ENCODE measurements at places on chromosomes 7 and 10.

DNA sequence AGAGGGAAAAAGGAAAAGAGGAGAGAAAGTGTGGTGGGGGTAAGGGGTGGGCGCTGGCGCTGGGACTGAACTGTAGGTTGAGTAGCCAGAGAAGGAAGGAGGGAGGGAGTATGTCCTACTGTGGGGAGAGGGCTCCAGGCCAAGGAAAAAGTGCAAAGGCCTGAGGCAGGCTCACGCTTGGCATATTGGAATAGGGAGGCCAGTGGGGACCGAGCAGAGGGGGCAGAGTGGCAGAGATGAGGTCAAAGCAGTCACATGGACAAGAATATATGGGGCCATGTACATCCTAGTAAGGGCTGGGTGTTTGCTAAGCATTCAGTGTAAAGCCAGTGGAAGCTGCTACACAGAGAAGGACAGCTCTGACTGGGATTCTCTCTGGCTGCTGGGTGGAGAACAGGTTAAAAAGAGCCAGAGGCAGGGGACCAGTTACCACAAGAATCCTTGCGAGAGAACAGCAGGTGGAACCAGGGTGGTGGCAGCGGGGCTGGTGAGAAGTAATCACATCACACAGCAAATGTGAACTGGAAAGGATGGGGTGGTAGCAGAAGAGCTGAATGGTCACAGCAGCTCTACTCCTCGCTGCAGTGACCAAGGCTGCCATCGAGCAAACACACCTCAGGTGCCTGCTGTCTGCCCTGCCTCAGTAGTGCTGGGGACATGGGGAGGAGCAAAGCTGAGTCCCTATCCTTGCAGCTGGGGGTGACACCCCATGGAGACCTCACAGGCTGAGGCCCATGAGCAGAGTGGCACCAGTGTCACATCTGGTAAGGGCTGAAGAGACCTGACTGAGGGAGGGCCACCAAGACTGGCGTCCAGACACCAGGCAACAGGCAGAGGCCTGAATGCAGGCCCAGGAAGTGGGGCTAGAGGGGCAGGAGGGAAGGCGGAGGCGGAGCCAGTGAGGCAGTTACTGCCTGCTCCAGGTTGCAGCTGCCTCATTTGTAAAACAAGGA lies 39.5 kb downstream of the FAM53B start:
- DNase-seq = no peak

DNA sequence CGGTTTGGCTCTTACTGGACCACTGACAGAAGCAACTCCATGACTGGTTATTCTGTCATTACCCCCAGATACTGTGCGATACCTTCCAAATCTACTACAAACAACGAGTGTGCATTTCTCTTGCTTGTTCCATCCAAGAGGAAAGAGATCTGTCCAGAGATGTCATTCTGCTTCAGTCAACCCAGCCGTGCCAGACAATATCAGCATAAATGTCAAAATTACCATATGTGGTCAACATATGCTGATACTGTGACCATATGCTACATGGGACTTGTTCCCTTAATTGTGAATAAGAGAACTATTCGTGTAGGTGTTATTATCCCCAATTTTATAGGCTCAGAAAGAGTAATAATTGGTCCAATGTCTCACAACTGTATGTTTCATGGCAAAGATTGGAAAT lies 143.2 kb upstream of the PRSS1 start:
- DNase-seq = no peak

DNA sequence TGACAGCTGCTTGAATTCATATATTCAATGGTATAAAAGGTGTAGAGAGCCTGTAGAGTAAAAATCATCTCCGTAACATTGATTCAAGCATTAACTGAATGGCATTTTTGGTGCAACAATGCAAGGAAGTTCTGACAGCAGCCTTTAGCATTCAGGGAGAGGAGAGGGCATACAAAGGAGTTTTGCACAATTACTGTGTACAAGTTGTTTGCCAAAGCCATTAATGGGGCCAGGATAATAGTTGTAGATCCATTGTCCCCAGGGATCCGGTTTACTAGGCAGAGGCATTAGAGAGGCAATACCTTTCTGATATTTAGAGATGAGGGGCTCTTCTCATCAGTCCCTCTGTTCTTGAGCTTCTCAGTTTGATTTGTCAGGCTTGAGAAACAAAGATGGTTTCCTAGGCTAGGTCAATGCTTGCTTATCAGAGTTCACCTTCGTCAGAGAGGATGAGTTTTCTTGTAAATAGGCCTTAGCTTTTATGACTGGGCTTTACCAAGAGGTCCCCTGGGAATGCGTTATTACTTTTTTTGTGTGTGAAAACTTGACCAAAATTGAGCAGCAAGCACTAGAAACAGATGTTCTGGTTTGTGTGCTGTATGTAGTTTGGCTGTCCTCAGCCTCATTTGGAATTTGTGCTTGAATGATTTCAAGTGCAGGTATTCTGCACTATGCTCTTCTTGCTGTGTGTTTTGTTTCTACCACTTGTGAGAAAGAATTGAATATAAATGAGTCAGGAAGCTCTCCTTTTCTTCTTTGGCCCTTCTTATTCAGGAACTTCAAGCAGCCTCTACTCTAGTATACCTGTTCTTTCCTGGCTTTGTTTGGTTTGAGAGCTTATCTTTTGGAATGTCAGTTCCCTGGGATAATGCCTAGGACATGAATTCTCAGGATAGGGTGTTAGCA lies 32.0 kb downstream of the SND1 start:
- no peak for DNase-seq

DNA sequence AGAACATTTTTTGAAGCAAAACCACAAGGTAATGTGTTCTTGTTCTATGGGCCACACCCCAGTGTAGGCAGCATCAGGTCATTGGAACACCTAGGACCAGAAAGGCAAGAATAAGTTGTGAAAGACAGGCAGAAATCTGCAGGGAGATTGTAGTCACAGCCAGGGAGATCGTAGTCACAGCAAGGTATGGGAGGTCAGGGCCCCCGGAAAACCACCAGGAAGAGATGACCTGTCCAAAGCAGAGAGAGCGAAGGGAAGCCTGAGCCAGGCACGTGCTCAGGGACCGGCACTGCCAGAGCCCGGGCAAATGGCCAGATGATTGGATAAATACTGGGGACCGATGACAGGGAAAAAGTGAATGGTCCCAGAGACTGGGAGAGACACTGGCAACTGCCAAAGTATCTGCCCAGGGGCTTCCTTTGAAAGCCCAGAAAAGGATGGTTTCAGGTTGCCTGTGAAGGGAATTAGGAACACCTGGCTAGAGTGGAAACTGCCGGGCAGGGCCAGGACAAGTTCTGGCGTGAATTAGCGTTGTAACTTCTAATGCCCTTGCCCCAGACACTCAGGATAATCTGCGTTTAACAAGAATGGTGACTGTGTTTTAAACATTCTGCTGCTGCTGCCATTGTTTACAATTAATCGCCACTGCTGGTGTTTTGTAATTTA lies 3.9 kb upstream of the NOBOX start:
- DNase-seq = peak; percentile 62

DNA sequence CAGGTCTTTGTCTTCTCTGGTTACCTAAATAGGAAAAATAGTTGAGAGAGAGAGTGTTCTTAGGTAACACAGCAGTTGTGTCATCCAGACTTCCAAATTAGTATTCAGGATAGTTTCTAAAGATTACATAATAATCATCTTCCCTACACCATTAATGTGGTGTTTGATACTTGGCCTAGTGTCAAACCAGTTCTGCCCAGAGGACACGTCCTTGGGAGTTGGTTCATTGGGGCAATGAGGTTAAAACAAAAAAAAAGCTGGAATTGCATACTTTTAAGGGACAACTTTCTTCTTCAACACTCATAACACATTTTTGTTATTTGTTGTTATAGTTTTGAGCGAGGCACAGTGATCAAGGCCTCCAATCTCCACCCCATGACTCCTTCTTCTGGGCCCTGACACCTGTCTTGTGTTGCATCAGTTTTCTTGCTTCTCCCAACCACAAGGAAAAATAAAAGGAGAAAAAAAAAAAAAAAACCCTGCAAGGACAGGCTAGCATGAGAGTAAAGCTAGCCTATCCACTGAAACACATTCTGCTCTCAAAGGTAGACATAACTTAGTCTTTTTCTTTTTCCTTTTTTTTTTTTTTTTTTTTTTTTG lies 28.8 kb downstream of the STN1 start:
- no peak for DNase-seq

DNA sequence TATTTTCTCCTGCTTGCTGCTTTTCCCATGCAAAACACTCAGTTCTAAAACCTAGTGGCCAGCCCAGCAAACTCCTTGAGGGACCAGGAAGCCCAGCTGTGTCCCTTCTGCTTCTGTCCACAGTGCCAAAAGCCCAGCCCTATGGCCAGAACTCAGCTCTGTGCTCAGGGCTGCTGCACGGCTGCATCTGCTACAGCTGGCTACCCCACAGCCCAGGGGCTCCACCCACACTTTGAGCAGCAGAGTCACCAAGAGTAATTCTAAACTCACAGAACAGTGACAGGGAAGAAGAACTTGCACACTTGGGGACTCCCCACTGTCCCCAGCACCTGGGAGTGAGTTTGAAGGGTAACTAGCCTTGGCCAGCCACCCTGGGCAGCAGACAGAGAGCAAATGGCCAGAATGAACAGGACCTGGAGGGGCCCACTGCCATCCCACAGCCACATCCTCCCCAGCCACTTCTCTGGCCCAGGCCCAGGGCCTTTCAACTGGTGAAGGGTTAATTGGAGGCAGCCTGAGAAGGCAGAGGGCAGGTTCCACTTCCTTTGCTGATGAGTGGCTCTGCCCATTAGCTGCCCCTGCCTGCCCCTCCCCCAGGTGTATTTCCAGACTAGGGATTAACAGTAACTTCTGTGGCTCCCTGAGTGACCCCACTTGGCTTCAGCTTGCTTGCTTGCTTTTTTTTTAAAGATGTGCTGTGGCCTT lies 28.1 kb upstream of the TRIM8 start:
- DNase-seq = no peak

- no peak for DNase-seq
Measured at GRCh38 chr7:114295522-114295921, 119.1 kb upstream of the FOXP2 start.

GRCh38 chr7:69272101-69272500 lies 326.2 kb upstream of the AUTS2 start:
- DNase-seq = no peak

DNA sequence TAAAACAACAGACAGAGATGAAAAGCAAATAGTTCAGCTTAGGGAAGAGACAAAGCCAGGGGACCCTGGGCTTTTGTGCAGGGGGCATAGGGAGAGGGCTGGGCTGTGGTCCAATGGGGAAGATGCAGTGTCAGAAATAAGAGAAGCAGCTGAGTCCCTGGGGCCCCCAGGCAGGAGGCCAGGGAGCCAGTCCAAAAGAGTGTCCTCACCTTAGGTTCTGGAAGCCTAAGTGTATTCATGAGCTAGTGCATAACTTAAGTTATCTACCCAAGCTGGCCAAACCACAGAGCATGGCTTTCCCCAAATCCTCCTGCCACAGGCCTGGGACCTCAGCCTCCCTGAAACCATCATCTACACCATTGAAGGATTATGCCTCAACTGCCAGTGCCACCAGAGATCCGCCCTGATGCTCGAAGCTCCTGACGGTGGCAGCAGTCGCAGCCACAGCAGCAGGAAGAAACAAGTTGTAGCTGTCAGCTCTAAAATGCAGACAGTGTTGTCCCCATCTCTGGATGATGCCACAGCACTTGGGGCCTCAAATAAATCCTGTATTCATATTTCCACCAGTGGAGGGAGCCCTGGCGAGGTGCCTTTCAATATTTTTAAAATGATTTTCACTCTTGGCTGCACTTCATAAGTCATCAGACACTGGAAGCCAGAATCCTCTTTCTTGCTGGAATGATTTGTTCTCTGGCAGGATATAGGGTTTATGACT lies 574.6 kb downstream of the GRID1 start:
- no peak for DNase-seq

DNA sequence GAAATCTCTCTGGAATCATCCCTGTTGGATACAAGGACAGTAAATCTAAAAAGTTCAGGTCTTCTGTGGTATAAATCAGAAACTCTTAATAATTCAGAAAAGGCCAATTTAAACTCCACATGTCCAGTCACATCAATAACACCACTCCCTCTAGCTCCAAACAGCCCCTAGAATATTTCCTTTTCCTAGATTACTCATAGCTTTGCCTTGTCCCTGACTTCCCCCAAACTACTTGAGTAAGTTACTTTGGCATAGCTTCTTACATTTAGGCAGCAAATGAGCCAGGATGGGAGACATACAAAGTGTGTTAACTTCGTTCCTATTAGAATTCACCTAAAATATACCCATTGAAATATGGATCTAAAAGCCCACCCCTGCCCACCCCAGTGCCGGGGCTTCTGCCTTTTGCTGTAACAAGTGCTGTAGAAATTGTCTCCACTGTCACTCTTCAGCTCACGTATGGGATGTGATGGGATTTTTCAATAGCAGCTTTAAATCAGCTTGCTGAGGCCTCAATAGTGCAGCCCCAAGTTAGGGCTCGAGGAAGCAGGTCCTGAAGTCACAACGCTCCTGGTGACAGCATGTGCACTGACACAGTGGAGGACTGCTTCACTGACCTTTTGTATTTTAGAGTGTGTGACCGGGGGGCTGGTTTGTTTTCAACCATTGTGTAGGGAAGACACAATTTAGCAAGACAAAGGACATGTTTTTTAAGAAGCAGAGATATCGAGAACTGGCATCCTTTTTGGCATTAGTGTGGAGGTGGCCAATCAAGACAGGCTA lies 218.2 kb upstream of the KMT2E start:
- no peak for DNase-seq

DNA sequence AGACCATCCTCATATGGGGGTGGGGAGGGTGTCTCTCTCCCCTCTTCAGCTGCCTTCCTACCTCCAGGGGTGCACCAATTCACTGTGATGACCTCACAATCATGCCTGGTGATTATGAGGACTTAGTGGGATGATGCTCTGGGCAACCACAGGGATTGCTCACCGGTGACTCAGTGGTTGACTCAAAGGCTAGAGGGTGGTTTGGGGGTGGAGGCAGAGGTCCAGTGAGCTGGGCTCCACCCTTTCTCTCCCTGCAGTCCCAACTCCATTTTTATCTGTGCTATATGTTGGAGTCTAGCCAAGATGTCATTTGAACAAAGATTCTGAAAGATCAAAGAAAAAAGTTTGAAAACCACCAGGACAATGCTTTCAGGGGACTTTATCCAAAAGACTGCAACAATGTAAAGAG lies 286.9 kb downstream of the KCNMA1 start:
- no peak for DNase-seq

DNA sequence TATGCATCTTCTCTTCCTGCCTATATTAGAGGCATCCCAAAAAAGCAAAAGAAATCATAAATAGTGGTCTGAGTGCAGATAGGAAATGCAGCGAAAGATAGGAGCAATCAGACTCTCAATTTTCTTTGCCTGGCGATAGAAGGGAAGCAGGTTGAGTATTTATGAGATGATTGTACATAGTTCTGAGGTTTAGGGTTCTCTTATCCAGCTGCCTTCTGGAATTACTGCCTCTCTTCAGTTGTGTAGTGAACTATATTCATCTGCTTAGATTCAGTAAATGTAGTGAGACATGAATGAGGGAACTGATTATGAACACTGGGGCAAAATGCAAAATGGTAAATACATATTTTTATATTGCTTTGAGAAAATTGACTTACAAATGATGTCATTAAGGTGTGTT lies 93.0 kb upstream of the CYP26C1 start:
- no peak for DNase-seq
